Heart left ventricle (tissue), 16 donors: ENCODE measurements at places on chromosomes 3 and 15.

DNA sequence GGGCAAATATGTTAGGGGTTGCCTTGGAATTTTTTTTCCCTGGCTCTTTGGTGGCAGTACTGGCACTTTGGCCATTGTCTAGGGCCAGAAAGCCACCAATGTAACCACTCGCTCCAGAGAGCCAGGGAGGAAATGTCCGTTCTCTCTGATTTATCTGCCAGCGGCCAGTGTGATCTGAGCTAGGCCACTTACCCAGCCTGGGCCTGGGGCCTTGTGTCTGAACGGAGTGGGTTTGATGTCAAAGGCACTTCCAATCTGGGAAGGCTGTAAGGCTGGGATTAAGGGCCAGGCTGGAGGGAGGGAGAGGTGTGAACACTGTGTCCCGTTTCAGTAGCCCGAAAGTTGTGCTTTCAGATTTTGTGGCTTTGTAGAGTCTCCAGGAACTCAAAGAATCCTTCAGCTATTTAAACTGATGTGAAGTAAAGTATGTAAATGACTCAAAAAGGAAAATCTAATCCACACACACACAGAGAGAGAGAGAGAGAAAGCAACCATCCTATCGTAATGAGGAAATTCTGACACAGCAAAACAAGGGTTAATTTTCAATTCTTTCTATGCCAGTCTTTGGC is 271.0 kb downstream of the PDZRN3 start:
- no peak overlapping the region for H3K4me3 ChIP-seq
- no peak overlapping the region for H3K27ac ChIP-seq
- H3K36me3 ChIP-seq: no peaks in the 10 kb centered on the region
- no peak for DNase-seq

GRCh38 chr3:129183569-129184395 is at the start of gene CNBP:
Gene CNBP (minus strand): TSS chr3:129183896. CDS start chr3:129171757, 12,139 bp downstream.
- H3K27ac ChIP-seq: peak within 1 kb of the TSS; percentile 97
- H3K36me3 ChIP-seq: peaks cover 14% of the 10 kb centered on the region
- H3K4me1 ChIP-seq: peaks cover 26% of the 10 kb centered on the region
- no peaks in the 10 kb centered on the region for H3K27me3 ChIP-seq
- H3K4me3 ChIP-seq: peak within 1 kb of the TSS; percentile 93
- DNase-seq: peak; percentile 95

- no peaks in the 10 kb centered on the region for H3K36me3 ChIP-seq
- H3K4me1 ChIP-seq: no peaks in the 10 kb centered on the region
- H3K27ac ChIP-seq: peak overlapping the region; percentile 20
- peak overlapping the region; percentile 54 for H3K4me3 ChIP-seq
- peak; percentile 76 for DNase-seq
Measured at GRCh38 chr3:89113893-89114840, 6.7 kb downstream of the EPHA3 start.

DNA sequence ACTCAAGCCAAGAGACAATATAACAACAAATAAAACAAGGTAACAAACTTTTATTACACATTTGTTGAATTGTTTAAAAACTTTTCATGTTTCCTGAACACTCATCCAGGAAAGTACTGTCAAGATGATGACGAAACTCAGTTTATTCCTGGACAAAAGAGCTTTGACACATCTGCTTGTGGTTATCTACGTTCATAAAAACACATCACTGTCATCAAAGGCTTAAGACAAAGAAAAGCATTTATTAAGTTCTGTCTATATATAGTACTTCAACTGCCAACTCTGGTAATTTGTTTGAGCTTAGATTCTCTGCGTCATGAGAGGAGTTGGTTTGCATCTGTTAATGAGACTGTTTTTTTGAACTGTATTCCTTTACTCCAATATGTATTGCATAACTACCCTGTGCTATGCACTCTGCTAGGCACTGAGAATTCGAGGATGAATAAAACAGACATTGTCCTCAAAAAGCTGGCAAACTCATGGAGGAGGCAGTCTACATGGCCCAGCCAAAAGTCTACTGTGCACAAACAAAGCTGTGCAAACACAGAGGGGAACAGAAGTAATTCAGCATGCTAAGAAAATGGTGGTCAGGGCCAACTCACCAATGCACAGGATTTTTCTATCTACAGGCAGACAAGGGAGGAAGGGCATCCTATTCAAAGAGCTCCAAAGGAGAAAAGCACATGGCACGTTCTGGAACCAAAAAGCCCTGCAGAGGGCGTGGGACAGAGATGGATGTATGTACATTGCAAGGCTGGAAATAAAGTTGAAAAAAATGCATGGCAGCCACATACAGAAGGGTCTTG is 21.5 kb downstream of the PLD1 start:
- H3K27ac ChIP-seq: peak overlapping the region; percentile 10
- H3K36me3 ChIP-seq: no peaks in the 10 kb centered on the region
- peaks cover 25% of the 10 kb centered on the region for H3K4me1 ChIP-seq
- H3K27me3 ChIP-seq: no peaks in the 10 kb centered on the region
- DNase-seq: no peak

GRCh38 chr3:11609481-11609880 is 34.2 kb downstream of the VGLL4 start:
- H3K4me1 ChIP-seq: peaks cover 92% of the 10 kb centered on the region
- no peak for DNase-seq
- no peak overlapping the region for H3K4me3 ChIP-seq
- H3K27me3 ChIP-seq: no peaks in the 10 kb centered on the region

DNA sequence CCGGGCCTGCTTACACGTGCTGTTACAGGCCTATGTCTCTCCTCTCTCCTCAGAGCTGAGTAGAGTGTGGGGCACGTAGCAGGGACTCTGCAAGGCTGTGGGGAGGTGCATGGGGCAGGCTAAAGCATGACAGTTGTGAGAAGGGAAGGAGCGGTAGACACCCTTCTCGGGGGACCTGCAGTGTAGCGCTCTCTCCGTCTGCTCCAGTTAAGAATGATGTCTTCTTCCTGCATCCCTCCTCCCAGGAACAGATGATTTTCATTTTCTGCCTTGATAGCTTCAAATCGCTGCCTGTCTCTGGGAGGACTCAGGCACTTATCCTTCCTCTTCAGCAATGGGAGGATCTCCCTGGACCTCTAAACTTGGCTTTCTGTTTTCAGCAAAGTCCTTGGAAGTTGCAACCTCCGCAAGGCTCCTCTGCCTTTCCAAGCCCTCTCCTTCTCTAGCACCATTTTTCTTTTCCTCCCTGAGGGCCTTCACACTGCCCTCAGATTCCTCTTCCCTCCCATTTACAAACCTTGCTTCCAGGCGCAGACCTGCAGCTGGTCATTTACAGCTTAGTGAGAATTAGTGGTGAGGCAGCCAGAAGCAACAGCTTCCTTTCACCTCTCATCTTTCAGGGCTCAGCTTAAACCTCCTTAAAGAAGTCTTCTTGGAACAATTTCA is 23.4 kb upstream of the TLE3 start:
- no peak overlapping the region for H3K4me3 ChIP-seq
- no peak overlapping the region for H3K27ac ChIP-seq
- H3K36me3 ChIP-seq: no peaks in the 10 kb centered on the region
- H3K4me1 ChIP-seq: peaks cover 9% of the 10 kb centered on the region
- no peak for DNase-seq

GRCh38 chr3:64316971-64317370 is 91.7 kb upstream of the PRICKLE2 start:
- no peaks in the 10 kb centered on the region for H3K36me3 ChIP-seq
- no peaks in the 10 kb centered on the region for H3K4me1 ChIP-seq
- no peak overlapping the region for H3K4me3 ChIP-seq
- no peak for DNase-seq

DNA sequence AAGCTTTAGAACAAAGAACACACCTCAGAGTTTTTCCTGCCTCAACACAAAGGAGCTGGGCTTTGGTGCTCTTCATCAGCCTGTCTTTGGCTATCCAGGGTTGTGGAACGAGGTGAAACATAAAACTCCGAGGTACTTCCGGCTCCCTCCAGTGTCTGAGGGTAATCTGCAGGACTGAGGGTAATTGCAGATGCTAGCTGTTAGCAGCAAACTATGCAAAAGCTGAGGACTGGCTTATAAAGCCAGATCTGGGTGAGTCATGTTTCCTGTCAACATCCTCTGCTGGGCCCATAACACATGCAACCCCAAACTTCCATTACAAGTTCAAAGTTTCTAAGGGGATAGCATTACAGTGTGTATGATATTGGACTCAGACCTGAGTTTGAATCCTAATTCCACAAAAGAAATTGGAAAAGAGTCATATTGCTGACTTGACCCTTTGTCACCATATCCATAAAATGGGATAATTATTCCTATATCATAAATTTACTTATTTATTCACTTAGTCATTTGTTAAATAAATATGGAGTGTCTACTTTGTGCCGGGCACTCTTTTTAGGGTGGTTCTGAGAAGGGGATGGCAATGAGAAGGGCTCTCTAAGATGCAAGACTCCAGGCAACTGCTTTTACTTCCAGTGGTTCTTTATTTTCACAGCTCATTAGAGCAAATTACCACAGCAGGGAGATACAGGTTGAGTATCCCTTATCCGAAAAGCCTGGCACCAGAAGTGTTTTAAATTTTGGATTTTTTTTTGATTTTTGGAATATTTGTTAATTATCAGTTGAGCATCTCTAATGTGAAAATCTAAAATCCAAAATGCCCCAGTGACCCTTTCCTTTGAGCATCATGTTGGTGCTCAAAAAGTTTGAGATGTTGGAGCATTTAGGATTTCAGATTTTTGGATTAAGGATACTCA is 9.5 kb upstream of the TRIM69 start:
- peaks cover 43% of the 10 kb centered on the region for H3K4me1 ChIP-seq
- no peaks in the 10 kb centered on the region for H3K36me3 ChIP-seq
- no peak for DNase-seq
- peak overlapping the region; percentile 11 for H3K4me3 ChIP-seq
- H3K27ac ChIP-seq: peak overlapping the region; percentile 99
- H3K27me3 ChIP-seq: no peaks in the 10 kb centered on the region

GRCh38 chr3:14634763-14635400 is 16.7 kb upstream of the CCDC174 start:
- no peaks in the 10 kb centered on the region for H3K4me1 ChIP-seq
- H3K4me3 ChIP-seq: no peak overlapping the region
- H3K27ac ChIP-seq: no peak overlapping the region
- DNase-seq: no peak
- H3K27me3 ChIP-seq: no peaks in the 10 kb centered on the region
- H3K36me3 ChIP-seq: no peaks in the 10 kb centered on the region

GRCh38 chr15:50183112-50183794 is 1.3 kb downstream of the SLC27A2 start:
- no peak overlapping the region for H3K27ac ChIP-seq
- no peaks in the 10 kb centered on the region for H3K36me3 ChIP-seq
- peaks cover 12% of the 10 kb centered on the region for H3K27me3 ChIP-seq
- no peak for DNase-seq
- H3K4me3 ChIP-seq: peak overlapping the region; percentile 58

GRCh38 chr15:57031082-57031481 is 112.6 kb downstream of the TCF12 start:
- no peak overlapping the region for H3K4me3 ChIP-seq
- no peak for DNase-seq
- no peaks in the 10 kb centered on the region for H3K36me3 ChIP-seq
- peaks cover 21% of the 10 kb centered on the region for H3K4me1 ChIP-seq
- H3K27ac ChIP-seq: peak overlapping the region; percentile 13

- DNase-seq: no peak
- H3K27ac ChIP-seq: peak overlapping the region; percentile 48
- peak overlapping the region; percentile 39 for H3K4me3 ChIP-seq
- H3K36me3 ChIP-seq: no peaks in the 10 kb centered on the region
- H3K4me1 ChIP-seq: peaks cover 3% of the 10 kb centered on the region
- no peaks in the 10 kb centered on the region for H3K27me3 ChIP-seq
Measured at GRCh38 chr3:15630646-15631350, 29.3 kb downstream of the BTD start.

GRCh38 chr3:75220932-75221331 is 443.2 kb upstream of the FRG2C start:
- H3K4me1 ChIP-seq: no peaks in the 10 kb centered on the region
- no peak overlapping the region for H3K4me3 ChIP-seq
- H3K36me3 ChIP-seq: no peaks in the 10 kb centered on the region
- H3K27ac ChIP-seq: no peak overlapping the region
- H3K27me3 ChIP-seq: peaks cover 5% of the 10 kb centered on the region

GRCh38 chr3:155065537-155065936 is 14.6 kb upstream of the MME start:
- no peaks in the 10 kb centered on the region for H3K4me1 ChIP-seq
- H3K27ac ChIP-seq: no peak overlapping the region
- no peak overlapping the region for H3K4me3 ChIP-seq
- H3K36me3 ChIP-seq: no peaks in the 10 kb centered on the region
- H3K27me3 ChIP-seq: no peaks in the 10 kb centered on the region

DNA sequence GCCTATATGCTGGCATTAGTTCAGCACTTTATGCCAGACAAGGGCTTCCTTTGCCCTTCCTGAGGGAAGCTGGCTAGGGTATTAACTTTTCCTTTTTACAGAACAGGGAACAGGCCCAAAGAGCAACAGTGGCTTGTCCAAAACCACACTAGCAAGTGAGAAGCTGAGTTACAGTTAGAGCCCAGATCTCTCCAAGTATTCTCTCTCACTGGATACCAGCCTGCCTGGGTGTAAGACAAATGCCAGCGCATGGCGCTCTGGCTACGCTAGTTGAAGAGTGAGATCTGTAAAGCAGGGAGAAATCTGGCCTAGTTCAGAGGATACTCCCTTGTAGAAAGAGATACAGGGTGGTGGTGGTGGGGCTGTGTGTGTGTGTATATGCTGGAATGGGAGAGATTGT is 38.4 kb downstream of the RAB11A start:
- no peak overlapping the region for H3K27ac ChIP-seq
- DNase-seq: no peak
- H3K4me3 ChIP-seq: no peak overlapping the region
- H3K4me1 ChIP-seq: no peaks in the 10 kb centered on the region
- H3K36me3 ChIP-seq: no peaks in the 10 kb centered on the region

GRCh38 chr3:6282918-6283317 is 578.0 kb upstream of the GRM7 start:
- DNase-seq: no peak
- H3K4me3 ChIP-seq: no peak overlapping the region
- no peaks in the 10 kb centered on the region for H3K4me1 ChIP-seq
- no peaks in the 10 kb centered on the region for H3K36me3 ChIP-seq
